ENCODE measurements at places on chromosomes 5 and 9. TPM values are rescaled to one million over a fixed set of nuclear protein-coding genes. Genes with fewer than 3 reads are reported as not detected.

Gene GZMA
- 168 TPM for total RNA-seq

Gene TRMT10B
- total RNA-seq = 14.3 TPM

DNA sequence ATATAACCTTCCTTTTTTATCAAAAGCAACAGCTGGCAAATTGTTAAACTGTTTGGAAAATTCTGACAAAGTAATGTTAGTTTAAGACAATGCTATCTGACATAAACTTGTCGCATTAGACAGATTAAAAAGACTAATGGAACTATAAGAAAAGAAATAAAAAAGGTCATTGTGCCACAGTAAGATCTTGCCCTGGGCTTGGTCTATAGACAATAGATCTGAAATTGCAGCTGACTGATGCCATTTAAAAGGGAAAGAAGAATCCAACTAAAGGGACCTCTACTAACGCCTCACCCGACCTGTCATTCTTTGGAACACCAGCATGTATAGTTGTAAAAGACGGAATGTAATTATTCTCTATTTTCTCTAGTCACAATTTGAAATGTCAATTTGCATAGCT lies 644.4 kb upstream of the GRAMD2B start:
- no peaks in the 10 kb centered on the region for H3K27me3 ChIP-seq
- H3K36me3 ChIP-seq = no peaks in the 10 kb centered on the region
- no peak overlapping the region for H3K4me3 ChIP-seq
- no peak overlapping the region for H3K27ac ChIP-seq
- no peak for DNase-seq

Gene NPR3
- total RNA-seq = not detected

Gene SLC6A3
- total RNA-seq = not detected

Gene TNC
- total RNA-seq = 0.12 TPM

- no peaks in the 10 kb centered on the region for H3K27me3 ChIP-seq
- H3K36me3 ChIP-seq = peaks cover 7% of the 10 kb centered on the region
- no peak for DNase-seq
- no peak overlapping the region for H3K27ac ChIP-seq
These were observed 19.3 kb downstream of the ISOC1 start for GRCh38 chr5:129113867-129114266.

Measured in activated CD4-positive, alpha-beta T cell treated with anti-CD3 and anti-CD28 coated beads, Interleukin-2, amount 10 ng/mL, durations not matched to agents 7 days and 5 days (primary cell).